EL (cell line): ENCODE measurements at places on chromosomes 6 and 20.

DNA sequence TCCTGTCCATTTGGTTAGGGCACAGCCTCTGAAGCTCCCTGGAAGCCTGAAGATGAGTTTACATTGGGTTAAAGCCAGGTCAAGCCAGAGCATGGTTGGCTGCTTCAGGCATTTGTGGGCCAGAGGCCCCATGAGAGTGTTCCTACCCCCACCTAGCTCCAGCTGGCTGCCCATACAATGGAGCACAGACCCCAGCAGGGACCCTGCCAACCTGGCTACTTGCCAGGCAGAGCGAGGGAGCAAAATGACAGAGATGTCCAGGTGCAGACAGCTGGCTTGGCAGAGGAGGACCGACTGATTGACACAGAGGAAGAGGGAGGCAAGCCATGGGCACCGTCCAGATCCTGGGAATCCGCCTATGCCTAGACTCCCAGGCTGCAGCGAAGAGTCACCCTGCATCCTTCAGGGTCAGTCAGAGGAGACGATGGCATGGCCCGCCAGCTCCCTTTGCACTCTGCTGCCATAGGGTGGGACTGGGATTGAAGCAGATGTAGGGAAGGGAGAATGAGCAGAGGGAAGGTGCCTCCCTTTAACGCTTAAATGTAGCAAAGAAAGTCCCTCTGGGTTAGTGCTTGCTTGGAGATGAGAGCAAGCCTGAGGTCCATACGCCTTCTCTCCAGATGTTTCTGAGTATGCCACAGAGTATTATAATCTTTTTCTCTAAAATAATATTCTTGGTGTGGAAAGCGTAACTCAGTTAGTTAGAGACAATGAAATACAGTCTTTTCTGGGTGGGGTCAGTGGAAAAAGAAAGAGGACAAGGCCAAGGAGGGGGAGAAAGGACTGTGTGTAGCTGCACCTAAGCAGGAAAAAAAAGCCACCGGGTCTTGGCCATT, 77.6 kb upstream of the FYN start:
- peak; percentile 35 for DNase-seq

- DNase-seq = peak; percentile 61
These were observed 14.3 kb upstream of the FOXP4 start for GRCh38 chr6:41531591-41532582.

DNA sequence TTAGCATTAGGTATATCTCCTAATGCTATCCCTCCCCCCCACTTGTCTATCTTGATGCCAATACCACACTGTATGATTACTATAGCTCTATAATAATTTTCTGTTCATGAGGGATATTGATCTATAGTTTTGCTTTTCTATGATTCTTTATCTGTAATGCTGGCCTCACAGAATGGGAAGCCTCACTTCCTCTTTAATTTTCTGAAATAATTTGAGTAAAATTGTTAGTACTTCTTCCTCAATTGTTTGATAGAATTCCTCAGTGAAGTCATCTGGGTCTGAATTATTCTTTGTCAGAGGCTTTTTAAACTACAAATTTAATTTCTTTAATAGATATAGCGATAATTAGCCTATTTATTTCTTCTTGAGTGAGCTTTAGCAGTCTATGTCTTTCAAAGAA, 31.2 kb downstream of the SIRPD start:
- no peak for DNase-seq

GRCh38 chr20:51481341-51481914, 61.1 kb downstream of the NFATC2 start:
- no peak for DNase-seq

DNA sequence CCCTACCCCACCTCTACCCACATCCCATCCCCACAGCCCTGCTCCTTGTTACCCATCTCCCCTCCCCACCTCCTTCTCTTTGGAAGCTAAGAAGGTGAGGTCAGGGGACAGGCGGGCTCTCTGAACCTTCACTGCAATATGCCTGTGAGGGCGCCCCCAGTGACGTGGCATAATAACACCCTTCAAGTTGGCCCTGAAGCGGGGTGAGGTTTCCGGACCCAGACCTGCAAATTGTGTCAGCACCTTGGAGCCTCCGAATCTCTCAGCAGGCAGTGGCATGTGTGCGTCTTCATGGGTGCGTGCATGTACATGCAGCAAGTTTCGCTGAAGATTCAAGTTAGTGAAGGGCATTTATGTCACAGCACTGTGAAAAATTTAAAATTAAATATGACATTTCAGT, 114.6 kb downstream of the SOBP start:
- no peak for DNase-seq

- DNase-seq = no peak
These were observed 380.3 kb downstream of the CDH26 start for GRCh38 chr20:60338556-60338955.

DNA sequence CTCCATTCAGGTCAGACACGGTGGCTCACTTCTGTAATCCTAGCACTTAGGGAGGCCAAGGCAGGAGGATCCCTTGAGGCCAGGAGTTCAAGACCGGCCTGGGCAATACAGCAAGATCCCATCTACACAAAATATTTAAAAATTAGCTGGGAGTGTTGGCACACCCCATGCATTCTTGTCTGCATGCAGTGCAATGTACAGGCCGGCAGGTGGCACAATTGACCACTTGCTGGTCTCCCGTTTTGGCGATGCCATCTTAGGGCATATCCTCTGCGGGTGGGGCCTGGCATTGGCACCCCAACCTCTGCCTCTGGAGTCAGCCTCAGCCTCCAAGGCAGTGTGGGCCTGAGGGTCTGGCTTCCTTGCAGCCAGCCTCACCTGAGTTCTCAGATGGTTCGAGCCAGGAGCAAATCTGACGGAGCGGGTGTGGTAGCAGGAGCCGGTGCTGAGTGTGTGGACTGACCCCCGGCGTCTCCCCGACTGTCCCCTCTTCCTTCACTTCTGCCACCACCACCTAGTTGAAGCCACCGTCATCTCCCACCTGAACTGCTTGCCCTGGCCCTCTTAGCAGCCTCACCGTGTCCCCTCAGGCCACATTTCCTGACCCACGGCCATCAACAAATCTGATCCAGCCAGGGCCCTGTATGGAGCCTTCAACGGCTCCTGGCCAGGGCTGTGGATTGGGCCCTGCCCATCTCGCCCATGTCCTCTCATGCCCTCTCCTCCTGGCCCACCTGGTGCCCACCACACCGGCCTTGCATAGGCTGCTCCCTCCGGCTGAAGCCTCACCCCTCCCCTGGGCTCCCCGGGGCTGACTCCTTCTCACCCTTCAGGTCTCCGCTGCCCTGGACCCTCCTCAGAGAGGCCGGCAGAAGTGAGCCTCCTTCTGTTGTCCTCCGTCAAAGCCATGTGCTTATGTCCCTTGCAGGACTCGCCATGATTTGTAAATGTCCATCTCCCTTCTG, 44.0 kb downstream of the EFCAB8 start:
- peak; percentile 51 for DNase-seq

GRCh38 chr20:64049060-64049877, at the start of gene SOX18:
Gene SOX18, minus strand, starts transcription at chr20:64049639. Its CDS starts 123 bp downstream, at chr20:64049516.
- DNase-seq = peak; percentile 54

GRCh38 chr6:166691199-166691598, 64.1 kb upstream of the RPS6KA2 start:
- DNase-seq = peak; percentile 53

GRCh38 chr20:7161690-7162089, 394.2 kb downstream of the BMP2 start:
- no peak for DNase-seq

GRCh38 chr6:39050453-39051112, 2.0 kb downstream of the GLP1R start:
- no peak for DNase-seq

DNA sequence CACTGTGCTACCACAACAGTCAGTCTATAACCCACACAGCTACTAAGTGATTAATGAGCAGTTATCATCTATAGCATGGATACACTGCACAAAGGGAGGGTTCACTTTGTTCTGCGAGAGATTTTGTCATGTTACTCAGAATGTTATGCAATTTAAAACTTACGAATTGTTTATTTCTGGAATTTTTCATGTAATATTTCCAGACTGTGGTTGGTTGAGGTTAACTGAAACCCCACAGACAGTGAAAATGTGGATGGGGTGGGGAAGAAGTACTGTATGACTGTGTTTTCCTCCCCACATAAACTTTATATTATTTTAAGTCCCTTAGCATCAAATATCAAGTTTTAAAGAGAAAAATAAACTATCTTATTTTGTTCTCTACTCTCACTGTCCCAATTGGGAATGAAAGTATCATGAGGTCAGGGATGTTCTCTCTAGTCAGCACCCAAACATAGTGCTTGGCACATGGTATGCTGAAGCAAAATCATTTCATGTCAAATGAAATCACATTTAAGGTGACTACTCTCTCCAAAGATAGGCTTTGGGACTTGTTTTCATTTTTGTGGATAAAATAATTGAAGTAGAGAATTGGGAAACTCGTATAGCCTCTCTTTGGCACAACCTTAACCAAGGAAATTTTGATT, 25.4 kb downstream of the DOP1A start:
- no peak for DNase-seq

DNA sequence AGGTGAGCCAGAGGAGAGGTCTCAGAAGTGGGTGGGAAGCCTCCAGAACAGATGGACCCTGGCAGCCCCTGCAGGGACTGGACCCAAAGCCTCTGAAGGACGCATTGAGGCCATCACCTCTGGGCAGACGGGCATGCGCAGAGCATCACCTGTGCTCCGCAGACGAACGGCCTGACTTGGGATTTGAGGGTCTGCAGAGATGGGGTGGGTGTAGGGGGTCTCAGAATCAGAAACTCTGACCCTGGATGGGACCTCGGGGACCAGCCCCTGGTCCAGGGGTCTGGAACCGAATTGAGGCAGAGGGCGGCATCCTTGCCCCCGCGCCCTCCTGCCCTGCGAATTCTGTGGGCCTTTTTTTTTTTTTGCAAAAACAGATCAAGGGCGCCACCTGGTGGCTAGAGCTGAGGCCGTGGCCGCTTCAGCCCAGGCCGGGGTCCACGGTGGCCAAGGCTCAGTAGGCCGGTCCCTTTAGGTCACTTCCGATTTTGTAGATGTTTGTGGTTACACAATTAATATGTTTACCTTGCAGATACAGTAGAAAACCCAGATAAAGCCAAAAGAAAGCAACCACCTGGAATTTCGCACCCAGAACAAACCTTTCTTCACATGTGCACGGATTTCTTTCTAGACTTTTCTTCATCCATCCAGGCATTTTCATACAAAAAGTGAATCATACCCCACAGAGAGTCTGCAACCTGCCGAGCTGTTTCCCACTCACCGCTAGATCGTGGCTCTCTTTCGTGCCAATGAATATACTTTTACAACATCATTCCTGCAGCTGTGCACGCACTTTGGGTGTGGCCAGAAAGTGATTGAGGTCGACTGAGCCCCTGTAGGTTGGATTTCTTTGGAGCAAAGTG, 25.9 kb downstream of the ZBP1 start:
- DNase-seq = peak; percentile 21

GRCh38 chr6:112289038-112289566, 34.7 kb upstream of the LAMA4 start:
- no peak for DNase-seq

DNA sequence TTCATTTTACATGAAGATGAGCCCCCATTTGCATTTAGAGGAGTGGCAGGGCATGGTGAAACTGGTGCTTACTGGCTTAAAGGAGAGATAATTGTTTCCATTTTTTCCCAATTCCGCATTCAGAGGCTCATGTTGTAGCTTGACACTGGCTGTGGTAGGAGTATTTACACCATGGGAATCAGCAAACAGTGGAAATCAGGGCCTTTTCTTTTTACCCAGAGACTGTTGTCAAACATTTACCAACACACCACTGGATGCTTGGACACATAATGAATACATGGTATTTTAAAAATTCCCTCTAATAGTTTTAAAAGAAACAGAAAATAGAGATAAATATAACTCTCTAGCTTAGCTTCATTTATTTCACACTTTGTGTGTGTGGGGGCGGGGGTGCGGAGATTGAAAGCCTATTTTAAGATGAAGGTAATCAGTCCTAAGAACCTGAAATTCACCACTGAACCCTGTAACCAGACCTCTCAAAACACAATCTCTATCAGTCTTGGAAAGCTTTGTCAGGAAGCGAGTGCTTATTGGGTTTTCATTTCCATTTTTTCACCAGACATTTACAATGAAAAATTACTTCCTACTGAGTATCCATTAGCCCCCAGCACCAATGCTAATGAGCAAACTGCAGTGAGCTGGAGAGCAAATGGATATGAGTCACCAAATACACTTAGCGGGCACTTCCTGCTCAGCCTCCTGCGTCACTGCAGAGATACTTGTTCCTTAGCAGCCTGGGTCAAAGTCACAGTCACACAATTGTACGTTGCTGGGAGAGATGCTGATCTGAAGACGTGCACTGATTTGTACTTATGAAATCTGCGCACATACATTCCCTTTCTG, 532.0 kb downstream of the BCKDHB start:
- DNase-seq = peak; percentile 95

DNA sequence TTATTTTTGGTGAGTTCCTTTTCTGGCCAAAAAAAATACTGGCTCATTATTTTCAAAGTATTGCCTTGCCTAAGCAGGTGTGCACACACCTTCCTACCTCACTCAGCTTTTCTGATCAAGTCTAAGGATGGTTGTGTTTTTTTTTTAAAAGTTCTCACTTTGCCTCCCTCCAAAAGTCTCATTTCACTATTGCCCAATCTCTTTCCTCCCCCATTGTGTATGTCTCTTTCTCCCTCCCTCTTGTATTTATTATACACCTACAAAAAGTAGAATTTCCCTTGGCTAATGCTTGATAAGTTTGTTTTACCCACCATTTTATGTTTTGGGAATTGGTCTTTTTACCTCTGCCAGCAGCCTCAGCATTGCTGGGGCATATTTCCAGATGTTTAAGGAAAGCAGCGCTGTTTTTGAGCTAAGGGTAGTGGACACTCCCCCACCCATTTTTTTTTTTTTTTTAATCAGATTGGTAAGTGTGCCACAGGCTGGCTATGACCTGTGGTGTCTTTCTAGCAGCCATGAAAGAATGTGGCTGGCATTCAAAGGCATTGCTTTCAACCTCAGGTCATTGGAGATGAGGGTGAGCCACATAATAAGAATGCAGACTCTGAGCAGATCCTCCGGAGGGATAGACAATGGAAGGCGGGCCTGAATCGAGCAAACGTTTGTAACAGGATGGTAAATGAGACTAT, 668.6 kb downstream of the UTRN start:
- peak; percentile 92 for DNase-seq

- DNase-seq = no peak
These were observed 42.5 kb downstream of the PSMB1 start for GRCh38 chr6:170510631-170511030.

- DNase-seq = no peak
These were observed 18.6 kb upstream of the CST9L start for GRCh38 chr20:23586735-23587525.

DNA sequence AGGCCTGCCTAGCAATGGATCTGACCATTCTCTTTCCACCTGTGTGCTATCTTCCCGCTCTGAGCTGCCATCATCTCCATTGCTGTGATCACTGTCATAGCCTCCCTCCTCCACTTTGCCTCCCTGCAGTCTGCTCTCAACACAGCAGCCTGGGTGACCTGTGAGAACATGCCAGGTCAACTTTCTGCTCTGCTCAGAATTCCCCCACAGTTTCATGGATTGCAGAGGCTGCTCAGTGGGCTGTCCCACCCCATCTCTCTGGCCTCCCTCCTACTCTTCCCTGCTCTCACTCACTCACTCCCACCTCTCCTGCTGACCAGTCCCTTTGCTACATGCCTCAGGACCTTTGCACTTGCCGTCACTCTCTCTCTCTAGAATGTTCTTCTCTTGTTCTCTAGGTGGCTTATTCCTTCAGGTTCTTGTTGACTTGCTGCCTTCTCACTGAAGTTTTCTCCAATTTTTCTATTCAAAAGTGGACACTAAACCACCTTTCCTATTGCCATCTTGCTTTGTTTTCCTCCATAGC, 159.9 kb downstream of the CD83 start:
- DNase-seq = no peak
